ENCODE measurements at places on chromosomes 1 and 21.
A peak's percentile ranks its signal among the peaks of the same experiment; 100 is the strongest.

GRCh38 chr1:1614954-1615255, 395 bp upstream of the MIB2 start:
- no peak for DNase-seq

GRCh38 chr1:160779626-160780397, 16.2 kb upstream of the LY9 start:
- DNase-seq: no peak

- DNase-seq: no peak
These were observed 7.6 kb upstream of the LBR start for GRCh38 chr1:225435487-225435886.

GRCh38 chr1:208243527-208243966, 637 bp downstream of the PLXNA2 start:
- DNase-seq: peak; percentile 8

- no peak for DNase-seq
These were observed 77.6 kb upstream of the CHRM3 start for GRCh38 chr1:239308701-239309333.

GRCh38 chr21:30245061-30245460, 29.2 kb upstream of the CLDN8 start:
- no peak for DNase-seq

GRCh38 chr21:45538381-45539045, 3.7 kb downstream of the SLC19A1 start:
- no peak for DNase-seq

- no peak for DNase-seq
These were observed 505.2 kb downstream of the SMYD3 start for GRCh38 chr1:246001837-246002230.

- no peak for DNase-seq
These were observed 67.1 kb upstream of the PTGFRN start for GRCh38 chr1:116842654-116843053.

- DNase-seq: no peak
These were observed 15.8 kb downstream of the PROK1 start for GRCh38 chr1:110466646-110467280.

GRCh38 chr21:39661121-39661520, 48.4 kb downstream of the B3GALT5 start:
- no peak for DNase-seq

- DNase-seq: no peak
These were observed 16.3 kb downstream of the TAL1 start for GRCh38 chr1:47215713-47216112.

GRCh38 chr1:243421784-243422183, 165.9 kb downstream of the SDCCAG8 start:
- peak; percentile 12 for DNase-seq

DNA sequence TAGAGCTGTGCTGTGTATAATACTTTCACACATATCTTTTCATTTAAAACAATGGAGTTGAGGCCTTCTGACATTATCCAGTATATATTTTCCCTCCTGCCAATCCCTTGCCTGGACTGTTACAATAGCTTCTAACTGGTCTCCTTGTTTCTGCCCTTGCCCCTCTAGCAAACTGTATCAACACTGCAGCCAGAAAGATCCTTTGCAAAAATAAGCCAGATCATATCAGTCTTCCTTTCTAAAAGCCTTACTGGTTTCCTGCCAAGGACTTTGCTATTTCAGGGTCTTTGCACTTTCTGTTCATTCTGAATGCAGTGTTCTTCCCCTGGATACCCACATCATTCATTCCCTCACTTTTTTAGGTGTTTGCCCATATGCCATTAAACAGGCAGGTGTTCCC, 370.1 kb downstream of the PTBP2 start:
- no peak for DNase-seq

GRCh38 chr1:201791051-201791778, 37.7 kb upstream of the IPO9 start:
- no peak for DNase-seq

DNA sequence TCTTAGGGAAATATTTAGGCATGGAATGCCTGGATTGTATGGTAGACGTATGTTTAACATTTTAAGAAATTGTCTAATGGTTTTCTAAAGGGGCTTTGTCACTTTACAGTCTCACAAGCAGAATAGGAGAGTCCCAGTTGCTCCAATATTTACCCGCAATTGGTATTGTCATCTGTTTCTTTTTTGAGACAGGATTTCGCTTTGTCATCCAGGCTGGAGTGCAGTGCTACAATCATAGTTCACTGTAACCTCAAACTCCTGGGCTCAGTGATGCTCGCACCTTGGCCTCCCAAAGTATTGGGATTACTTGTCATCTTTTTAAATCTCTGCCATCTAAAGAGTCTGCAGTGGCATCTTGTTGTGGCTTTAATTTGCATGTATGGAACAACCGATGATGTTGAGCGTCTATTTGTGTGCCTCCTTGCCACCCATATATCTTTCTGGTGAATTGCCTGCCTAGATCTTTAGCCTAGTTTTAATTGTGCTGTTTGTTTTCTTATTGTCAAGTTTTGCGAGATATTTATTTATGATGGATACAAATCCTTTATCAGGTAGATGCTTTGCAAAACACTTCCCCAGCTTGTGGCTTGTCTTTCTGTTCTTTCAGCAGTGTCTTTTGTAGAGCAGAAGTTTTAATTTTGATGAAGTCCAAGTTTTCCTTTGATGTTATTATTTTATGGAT, 32.0 kb upstream of the EDARADD start:
- DNase-seq: no peak

- DNase-seq: no peak
These were observed 48.9 kb downstream of the NME7 start for GRCh38 chr1:169318536-169319244.

GRCh38 chr1:16009030-16009460, 5.0 kb downstream of the SRARP start:
- DNase-seq: peak; percentile 52

GRCh38 chr21:20882462-20883407, 115.5 kb upstream of the NCAM2 start:
- DNase-seq: no peak

- DNase-seq: no peak
These were observed 95.4 kb upstream of the S1PR1 start for GRCh38 chr1:101141376-101141775.

DNA sequence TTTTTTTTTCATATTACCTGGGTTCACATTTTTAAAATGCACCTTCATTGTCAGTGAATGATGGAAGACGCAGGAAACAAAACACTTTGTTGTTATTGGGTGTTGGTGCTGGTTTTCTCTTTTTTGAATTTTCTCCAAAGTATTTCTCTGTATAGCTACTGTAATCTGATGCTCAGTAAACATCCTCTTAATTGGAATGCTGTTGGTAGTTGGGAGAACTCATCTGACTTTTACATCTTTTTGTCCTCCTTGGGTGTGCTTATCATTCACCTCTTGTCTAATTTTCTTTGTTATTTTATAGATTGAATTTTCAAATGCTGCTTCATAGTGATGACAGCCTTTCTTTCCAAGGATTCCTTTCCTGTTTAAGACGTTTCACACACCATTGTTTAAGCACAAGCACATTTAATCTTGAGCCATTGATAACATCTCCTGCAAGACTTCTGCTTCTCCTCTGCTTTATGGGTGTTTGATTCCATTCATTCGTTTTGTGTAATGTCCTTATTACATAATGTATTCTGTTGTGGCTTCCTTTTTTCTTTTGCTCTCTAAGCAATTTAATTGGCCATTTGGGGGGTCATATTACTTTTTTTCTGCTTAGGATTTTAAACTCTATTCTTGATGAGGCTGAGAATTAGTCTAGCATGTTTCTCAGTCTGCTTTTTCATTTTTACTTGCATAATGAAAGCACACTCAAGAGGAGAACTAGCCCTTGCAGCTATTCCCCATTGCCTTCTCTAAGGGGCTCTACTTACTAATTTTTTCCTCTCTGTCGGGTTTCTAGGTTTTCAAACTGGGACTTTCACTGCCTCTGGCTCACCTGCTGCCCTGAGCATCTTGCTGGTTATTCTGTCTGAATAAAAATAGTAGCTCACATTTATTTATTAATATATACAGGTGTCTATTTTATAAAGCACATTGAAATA, 42.0 kb upstream of the CD34 start:
- DNase-seq: no peak

- DNase-seq: no peak
These were observed 34.0 kb downstream of the ST6GALNAC5 start for GRCh38 chr1:76901158-76901767.

DNA sequence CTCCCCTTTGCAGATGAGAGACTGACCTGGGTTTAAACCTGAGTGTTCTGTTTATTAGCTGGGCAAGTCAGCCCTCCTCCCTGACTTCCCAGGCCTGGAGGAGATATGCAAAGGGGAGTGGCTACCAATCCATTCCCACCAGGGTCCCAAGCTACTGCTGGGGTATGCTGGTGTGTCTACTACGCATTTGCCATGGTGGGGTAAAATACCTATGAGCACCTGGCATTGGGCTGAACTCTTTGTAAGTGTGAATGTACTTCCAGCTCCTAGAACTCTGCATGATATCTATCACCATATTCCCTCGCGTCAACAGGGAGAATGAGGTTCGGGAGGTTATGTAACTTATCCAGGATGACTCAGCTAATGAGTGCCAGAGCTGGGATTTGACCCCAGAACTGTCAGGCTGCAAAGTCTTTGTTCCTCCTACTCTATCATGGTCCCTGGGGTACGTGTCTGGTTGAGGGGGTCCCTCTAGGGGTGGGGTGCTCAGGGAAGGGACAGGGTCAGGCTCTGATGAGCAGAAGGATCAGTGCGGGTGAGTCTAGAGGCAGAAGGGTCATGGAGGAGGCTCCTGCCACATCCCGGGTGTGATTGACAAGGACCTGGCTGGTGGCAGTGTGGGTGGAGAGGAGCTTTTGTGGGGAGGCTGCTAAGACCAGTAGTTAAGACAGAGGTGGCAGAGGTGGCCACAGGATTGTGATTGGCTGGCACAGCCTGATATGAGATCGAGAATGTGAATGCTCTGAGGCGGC, 16.7 kb downstream of the AMPD2 start:
- no peak for DNase-seq

- DNase-seq: no peak
These were observed 41.8 kb upstream of the POU3F1 start for GRCh38 chr1:38088366-38088765.

DNA sequence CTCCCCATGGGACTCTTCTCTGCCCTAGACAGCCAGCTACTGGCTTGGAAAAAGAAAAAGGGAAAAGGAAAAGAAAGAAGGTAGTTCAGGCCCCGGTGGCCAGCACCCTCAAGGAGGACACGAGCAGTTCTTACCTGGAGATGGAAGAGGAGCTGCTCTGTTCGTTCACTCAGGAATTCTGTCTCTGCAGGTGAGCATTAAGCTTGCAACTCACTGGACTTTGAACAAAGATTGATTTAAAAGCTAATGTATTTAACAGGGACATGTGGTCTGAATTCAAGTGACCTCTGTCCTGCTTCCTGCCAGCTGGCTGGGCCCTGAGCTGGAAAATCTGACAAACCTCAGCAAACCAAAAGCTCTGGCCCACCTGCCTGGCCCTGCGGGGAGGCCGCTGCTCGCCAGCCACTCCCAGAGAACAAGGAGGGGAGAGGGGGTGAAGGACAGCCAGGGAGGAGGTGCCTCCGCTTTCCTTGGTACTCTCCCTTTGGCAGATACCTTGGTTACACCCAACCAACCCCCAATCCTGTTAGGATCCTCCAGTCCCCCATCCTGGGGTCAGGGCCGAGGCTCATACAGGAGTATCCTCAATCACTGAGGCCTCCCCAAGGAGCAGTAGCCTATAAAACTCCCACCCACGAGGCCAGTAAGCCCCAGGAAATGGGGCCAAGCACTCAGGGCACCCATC, at the start of gene PDZK1:
Gene PDZK1 (minus strand): TSS at position 186 of the 685 bp plus-strand sequence. CDS start 19,347 bp downstream, outside the sequence.
- no peak for DNase-seq

Measured in stimulated activated CD8-positive, alpha-beta memory T cell treated with anti-CD3 and anti-CD28 coated beads, Interleukin-12 subunit alpha, Interleukin-12 subunit beta, amount 100 ng/mL, for 4 hours (primary cell).